Stimulated activated CD4-positive, alpha-beta T cell treated with anti-CD3 and anti-CD28 coated beads, Interleukin-4, amount 100 ng/mL, for 24 hours (primary cell): ENCODE measurements at places on chromosomes 2 and 18.
A peak's percentile ranks its signal among the peaks of the same experiment; 100 is the strongest.

DNA sequence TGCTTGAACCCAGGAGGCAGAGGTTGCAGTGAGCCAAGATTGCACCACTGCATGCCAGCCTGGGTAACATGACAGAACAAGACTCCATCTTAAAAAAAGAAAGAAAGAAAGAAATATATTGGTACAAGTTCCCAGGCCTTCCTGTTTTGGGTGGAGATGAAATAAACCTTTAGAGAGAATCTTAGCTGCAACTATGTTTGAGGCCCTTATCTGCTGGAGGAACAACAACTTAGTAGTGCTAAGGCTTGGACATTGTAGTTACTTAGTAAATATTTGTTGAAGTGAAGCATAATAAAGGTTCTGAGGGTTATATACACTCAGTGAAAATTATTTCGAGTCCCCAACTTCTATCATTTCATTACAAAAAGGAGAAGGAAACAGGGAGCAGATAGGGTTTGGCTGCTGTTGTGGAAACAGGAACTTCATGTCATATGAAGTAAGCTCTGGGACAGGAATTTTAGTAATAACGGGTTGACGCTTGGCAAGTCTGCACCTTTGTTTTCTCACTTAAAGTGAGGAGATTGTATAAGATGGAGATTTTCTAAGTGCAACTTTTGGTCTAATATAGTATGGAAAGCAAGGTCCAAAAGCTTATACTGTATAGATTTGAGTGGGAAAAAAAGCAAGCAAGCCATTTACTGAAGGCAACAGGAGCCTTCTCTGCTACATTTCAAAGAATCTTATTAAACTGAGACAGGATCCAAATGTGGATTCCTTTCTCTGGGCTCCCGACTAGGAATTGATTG, 40.0 kb upstream of the AGPS start:
- no peak for DNase-seq

DNA sequence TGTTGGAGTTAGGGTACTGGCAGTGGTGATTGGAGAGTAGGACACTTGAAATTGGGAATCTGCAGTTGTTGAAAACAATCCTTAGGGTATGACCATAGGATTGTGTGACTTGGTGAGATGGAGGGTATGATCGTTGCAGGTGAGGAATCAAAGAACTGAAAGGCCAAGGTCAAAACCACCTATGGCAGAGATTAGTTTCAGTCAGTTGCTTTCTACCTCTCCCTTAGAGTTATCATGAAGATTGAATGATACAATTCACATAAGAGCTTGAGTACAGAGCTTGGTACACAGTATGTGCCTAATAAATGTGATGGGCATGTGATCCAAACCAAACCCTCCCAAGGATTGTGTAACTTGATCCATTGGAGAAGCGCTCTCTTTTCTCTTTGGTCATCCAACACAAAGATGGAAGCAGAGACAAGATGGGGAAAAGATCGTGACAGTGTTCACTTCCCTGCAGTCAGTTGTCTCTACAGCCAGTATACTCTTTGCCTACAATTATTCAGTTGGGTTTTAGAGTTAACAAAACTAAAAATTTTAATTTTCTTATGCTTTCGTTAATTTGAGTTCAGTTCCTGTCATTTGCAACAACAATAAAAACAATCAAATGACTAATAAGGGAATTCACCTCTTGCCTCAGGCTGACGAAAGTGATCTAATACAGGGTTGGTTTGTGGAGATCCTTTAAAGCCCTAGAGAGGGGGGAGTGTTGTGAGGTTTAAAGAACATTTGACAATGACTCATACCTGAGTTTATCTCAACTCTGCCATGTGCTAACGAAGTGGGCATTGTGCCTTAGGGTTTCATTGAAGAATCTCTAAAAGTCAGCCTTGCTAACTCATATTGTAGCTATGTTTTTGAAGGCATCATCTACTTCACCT, 14.8 kb upstream of the SMAD2 start:
- DNase-seq = peak; percentile 10

- no peak for DNase-seq
Measured at GRCh38 chr2:241773511-241774418, 2.9 kb upstream of the GAL3ST2 start.

- DNase-seq = no peak
Measured at GRCh38 chr2:158486970-158487325, 30.2 kb downstream of the PKP4 start.

- DNase-seq = no peak
Measured at GRCh38 chr2:169015943-169016342, 15.2 kb downstream of the ABCB11 start.

GRCh38 chr2:78861546-78861945, 164.0 kb upstream of the REG3G start:
- DNase-seq = no peak

- DNase-seq = peak; percentile 66
Measured at GRCh38 chr2:203740871-203741281, 34.4 kb downstream of the CD28 start.

- DNase-seq = peak; percentile 32
Measured at GRCh38 chr2:110157153-110157793, 41.7 kb upstream of the MALL start.

DNA sequence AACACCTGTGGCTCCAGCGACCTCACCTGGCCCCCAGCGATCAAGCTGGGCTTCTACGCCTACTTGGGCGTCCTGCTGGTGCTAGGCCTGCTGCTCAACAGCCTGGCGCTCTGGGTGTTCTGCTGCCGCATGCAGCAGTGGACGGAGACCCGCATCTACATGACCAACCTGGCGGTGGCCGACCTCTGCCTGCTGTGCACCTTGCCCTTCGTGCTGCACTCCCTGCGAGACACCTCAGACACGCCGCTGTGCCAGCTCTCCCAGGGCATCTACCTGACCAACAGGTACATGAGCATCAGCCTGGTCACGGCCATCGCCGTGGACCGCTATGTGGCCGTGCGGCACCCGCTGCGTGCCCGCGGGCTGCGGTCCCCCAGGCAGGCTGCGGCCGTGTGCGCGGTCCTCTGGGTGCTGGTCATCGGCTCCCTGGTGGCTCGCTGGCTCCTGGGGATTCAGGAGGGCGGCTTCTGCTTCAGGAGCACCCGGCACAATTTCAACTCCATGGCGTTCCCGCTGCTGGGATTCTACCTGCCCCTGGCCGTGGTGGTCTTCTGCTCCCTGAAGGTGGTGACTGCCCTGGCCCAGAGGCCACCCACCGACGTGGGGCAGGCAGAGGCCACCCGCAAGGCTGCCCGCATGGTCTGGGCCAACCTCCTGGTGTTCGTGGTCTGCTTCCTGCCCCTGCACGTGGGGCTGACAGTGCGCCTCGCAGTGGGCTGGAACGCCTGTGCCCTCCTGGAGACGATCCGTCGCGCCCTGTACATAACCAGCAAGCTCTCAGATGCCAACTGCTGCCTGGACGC, 4.9 kb downstream of the GPR35 start:
- no peak for DNase-seq

- no peak for DNase-seq
Measured at GRCh38 chr2:148979919-148980277, 58.6 kb upstream of the LYPD6B start.

DNA sequence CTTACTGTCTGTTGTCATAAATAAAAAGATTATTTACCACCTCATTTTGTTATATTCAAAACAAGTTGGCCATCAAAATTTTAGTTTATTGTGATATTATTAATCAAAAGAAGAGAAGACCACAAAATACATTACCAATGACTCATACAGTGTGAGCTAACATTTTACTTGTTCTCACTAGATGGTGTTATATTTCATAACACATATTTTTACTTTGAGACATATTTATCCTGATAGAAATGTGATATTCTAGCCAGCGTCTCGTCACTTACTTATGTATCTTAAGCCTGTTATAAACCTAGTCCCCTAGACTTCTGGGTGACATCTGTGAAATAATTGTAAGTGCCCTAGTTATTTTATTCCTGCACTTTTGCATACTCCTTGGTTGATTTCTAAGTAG, 263.2 kb downstream of the CDH7 start:
- no peak for DNase-seq

DNA sequence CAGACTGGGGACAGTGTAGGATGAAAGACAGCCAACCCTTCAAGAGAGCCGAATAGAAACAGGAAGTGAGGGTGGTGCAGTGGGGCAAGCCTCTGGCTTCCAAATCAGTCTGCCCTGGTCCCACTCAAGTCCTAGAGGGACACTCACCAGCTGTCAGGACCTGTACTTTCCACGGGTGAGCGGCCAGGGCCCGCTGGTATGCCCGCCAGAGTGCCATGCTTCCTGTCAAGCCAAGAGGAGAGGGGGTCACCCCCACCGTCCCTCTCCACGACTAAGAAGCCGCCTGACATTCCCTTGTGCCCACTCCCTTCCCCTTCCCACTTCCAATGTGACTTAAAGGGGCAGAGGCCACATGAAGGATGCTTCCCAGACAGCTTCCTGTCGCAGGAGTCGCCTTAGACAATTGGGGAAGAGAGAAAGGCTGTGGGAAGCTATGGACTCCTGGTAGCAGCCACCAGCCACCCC, 564 bp downstream of the MPV17 start:
- peak; percentile 9 for DNase-seq

DNA sequence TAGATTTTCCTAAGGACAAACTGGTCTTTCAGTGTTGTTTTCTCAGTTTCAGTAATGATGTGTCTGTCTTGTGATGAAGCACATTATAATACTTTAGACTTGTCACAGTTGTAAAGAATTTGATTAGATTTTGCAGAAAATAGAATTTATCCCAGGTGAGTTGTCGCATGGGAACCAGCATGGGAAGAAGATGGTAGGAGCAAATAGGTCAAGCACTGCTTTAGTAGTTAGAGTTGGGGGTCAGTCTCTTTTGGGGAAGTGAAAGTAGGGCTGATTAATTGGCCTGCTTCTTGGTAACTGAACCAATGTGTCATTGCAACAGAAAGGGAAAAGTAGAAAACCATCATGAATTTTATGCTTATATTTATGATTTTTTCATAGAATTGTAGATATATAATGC, 153.2 kb upstream of the MYO3B start:
- no peak for DNase-seq

GRCh38 chr2:86319700-86320580, 17.5 kb downstream of the REEP1 start:
- no peak for DNase-seq

GRCh38 chr2:25756536-25756935, 83.2 kb upstream of the DTNB start:
- no peak for DNase-seq

DNA sequence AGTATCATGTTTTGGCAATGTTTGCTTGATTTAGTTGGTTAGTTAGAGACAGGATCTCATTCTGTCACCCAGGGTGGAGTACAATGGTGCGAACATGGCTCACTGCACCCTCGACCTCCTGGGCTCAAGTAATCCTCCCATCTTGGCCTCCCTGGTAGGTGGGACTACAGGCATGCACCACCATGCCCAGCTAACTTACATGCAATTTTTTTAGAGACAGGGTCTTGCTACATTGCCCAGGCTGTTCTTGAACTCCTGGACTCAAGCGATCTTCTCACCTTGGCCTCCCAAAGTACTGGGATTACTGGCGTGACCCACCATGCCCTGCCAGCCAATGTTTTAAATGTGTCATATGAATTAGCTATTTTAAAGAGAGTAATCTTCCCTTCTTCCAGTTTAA, 16.3 kb upstream of the CDKL4 start:
- no peak for DNase-seq

- DNase-seq = no peak
Measured at GRCh38 chr2:24734741-24735140, 58.5 kb downstream of the PTRHD1 start.

- DNase-seq = no peak
Measured at GRCh38 chr2:71705171-71705960, 252.0 kb downstream of the DYSF start.

- DNase-seq = no peak
Measured at GRCh38 chr2:236712961-236713673, 143.5 kb downstream of the ACKR3 start.

GRCh38 chr2:160703648-160704585, 210.3 kb upstream of the RBMS1 start:
- peak; percentile 7 for DNase-seq

DNA sequence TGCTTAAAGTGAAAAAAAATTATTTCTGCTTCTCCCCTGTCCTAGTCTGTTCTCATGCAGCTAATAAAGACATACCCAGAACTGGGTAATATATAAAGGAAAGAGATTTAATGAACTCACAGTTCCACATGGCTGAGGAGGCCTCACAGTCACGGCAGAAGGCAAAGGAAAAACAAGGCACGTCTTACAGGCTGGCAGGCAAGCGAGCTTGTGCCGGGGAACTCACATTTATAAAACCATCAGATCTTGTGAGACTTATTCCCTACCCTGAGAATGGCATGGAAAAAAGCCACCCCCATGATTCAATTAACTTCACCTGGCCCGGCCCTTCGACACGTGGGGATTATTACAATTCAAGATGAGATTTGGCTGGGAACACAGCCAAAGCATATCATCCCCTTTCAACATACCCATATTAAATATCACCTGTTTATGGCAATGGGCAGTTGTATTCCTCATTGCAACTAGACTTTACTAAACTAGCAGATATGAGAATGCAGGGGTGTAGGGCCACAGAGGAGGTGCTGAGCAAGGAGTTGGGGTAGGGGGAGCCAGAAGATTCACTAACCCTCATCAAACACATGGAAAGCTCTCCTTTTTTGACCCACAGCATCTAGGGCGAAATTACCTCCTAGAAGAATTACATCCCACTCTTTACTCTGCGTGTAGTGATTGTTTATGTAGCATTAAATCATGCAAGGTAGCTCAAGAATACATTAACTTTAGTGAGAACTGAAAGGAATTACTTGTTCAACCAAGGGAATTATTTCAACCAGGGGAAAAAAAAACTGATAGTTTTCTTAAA, 183.3 kb upstream of the DOK6 start:
- DNase-seq = no peak

DNA sequence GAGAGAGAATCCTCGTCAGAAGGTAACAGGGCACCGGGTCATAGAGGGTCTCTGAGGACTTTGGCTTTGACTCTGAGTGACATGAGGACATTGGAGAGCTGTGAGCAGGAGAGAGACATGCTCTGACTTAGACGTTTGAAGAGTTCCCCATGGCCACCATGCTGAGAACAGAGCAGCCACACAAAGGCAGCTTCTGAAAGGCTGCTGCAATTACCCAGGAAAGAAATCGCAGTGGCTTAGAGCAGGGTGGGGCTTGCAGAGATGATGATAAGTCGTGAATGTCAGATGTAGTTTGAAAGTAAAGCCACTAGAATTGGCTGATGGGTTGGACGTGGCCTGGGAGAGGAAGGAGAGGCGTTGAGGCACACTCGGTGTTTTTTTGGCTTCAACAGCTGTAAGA, 79.0 kb downstream of the ZCCHC2 start:
- no peak for DNase-seq

DNA sequence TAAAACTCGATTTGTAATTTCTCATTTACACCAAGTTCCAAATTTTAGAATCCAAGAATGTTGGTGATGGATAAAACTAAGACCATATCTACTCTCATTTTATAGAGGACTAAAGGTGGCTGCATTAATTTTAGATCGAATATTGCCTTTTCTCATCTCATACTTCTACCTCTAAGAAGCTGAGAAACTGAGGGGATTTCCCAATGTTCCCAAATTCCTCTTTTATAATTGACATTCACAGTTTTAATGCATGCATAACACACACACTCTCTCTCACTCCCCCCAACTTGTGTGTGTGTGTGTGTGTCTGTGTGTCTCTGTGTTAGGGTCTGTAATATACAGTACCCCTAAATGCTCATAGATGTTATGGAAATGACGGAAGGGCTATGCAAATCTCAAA, 328.8 kb upstream of the SLC14A2 start:
- DNase-seq = no peak

- DNase-seq = no peak
Measured at GRCh38 chr2:73063909-73064875, 7.3 kb downstream of the SFXN5 start.
